ENCODE measurements at places on chromosomes 6 and 20.

DNA sequence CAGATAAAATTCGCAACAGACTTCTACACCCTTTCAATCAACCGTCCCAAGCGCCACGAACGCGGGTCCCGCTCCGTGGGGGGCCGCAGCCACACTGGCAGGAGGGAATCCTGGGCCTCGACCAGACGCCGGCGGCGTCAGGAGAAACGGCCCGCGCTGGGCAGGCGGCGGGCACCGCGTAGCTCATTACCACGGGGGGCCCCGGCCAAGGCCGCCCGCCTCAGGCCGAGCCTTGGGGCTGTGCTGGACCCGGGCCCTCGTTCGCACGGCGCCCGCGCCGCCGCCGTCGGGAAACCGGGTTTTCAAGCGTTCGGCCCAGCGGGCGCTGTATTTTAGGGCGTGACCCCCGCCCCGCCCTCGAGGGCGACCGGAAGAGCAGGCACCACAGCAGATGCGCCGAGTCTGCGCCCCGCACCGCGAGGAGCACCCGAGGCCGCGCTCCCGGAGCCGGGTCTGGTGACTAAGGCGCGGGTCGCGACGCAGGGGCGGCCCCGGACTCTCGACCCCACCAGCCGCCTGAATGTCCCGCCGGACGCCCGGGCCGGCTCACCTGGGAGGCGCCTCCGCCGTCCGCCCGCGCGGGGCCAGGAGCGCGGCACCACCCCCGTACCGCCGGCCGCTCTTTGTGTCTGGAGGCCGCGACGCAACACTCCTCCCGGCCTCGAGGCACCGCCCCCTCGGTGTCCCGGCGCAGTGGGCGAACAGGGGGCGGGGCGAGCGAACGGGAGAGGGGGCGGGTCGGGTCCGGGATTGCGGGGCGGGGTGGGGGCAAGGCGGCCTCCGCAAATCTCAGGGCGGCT is at the start of gene NINL:
Gene NINL (minus strand): TSS at position 627 of the 800 bp plus-strand sequence. CDS start 58,944 bp downstream, outside the sequence.
- peak; percentile 39 for DNase-seq

- DNase-seq, result peak; percentile 22
Measured at GRCh38 chr6:34697904-34698559, 1.5 kb upstream of the ILRUN start.

GRCh38 chr6:80133020-80133419 is 26.5 kb downstream of the BCKDHB start:
- peak; percentile 11 for DNase-seq

DNA sequence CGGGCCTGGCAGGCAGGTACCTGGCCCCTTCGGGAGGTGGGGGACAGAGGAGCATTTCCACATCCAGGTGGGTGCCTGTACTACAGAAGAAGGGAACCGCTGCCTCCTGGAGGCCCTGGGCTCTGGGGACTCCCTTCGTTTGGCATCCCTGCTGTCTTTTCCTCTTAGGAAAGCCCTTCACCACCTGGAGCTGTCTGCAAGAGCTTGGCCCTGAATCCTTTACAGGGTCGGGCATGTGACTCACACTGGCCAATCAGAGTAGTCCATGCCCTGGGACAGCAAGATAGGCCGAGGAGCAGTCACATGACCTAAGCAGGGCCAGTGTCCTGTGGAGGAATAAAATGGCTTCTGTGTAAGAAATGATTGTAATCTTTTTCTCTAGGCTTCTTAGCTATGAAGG is 224.9 kb downstream of the ANKRD60 start:
- no peak for DNase-seq

DNA sequence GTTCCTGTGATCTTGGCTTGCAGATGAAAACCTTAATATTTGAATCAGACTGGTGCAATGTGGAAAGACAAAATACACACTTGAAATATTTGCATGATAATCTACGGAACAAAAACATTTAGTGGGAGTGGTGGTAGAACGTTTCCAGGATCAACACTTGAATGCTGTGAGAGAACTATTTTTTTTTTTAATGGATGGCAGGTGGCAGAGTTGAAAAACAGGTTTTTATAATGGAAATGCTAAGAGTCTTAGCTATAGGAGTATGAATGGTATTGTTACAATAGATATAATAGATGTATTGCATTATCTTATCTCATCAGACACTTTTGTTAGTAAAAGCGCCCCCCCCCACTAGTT is 49.2 kb downstream of the CDKAL1 start:
- no peak for DNase-seq

DNA sequence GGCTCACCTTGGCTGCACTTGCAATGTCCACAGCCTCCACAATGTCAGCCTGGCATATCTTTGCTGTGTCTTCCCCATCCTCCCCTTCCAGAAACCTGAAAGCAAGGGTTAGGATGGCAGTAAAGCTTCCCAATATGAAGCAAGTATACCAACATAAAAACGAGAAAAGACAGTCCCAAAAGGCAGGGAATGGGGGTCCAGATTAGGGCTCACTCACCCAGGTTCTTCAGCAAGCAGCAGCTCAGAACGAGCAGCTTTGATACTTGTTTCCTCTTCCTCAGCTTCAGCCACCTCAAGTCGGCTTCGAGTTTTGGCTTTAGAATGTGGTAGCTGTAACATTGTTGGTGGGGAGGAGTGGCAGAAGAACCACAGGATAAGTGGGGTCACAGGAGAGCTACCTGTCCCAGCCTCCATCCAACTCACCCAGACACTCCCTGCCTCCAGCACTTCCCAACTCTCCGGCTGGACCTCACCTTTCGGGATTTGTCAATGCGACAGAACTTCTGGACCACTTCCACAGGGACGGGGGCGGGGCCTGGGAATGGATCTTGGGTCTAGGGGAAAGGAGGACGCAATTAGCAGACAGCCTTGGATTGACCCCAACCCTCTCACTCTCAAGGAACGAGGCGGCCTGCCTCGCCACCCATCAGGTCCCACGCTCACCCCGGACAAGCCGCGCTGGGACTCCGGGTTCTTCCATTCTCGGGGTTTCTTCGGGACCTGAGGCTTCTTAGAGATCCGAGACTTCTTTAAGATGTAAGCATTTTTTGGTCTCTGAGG is 708 bp downstream of the WDR46 start:
- DNase-seq, result no peak

DNA sequence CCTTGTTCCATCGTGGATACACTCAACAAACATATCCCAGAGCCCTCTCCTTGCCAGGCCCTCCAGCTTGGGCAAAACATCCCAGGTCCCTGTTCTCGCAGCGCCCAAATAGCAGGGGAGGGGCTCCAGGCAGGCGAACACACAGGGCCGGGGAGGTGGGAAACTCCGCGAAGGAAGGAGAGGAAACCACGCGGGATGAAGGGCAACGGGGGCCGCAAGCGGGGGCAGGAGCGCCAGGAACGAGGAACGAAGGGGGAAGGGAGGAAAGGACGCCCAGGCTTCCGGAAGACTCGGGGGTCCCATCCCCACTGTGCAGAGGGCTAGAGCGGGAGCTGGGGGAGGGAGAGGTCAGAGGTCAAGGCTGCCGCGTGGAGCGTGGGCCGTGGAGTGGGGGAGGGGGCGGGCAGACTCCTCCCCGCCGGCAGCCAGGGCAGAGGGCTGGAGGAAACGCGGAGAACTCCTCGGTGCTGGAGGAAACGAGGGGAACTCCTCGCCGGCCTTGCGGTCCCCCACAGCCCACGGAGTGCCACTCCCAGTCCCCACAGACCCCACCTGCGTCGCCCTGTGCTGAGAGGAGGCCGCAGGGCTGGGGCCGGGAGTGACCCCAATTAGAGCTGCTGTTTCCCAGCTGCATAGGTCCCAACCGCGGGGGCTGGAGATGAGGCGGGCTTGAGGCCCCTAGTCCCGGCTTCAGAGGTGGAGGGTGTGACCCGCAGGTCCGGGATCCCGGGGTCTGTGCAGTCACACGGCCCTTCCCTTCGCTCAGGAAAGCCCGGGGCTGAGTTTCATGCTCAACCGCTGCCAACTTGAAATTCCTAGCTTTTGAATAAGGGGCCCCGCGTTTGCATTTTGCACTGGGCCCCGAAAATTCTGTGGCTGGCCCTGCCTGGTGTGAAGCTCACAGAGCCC is 1.2 kb upstream of the RBM38 start:
- peak; percentile 62 for DNase-seq

GRCh38 chr6:105941621-105942412 is 144.3 kb upstream of the PRDM1 start:
- peak; percentile 21 for DNase-seq

DNA sequence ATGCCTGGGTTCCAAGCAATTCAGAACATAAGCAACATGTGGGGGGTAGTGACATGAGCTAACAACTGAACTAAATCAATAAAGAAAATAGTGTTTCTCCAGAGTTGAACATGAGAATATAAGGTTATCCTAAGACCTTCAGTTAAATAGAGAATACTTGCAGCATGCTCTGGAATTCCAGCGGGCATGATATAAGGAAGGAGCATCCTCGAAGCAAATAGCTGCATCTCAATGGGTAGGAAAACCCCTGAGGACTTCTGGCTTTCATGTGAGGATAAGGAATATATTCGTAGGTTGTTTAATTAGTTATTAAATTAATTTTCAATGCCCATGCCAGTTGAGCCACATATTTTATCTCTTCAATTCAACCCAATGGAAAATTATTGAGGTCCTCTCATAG is 631.2 kb upstream of the EPHA7 start:
- DNase-seq, result no peak

DNA sequence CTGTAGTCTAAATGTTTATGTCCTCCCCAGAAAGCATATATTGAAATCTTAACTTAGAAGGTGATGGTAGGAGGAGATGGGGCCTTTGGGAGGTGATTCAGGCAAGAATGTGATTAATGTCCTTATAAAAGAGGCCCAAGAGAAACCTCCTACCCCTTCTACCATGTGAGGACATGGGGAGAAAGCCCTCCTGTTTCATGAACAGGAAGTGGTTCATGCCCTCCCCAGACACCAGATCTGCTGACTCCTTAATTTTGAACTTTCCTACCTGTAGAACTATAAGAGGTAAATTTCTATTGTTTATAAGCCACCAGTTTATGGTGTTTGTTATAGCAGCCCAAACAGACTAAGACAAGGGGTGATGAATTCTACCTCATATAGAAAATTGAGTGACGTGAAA is 8.7 kb upstream of the ECT2L start:
- no peak for DNase-seq

- no peak for DNase-seq
Measured at GRCh38 chr20:33945391-33946081, 48.2 kb upstream of the RALY start.

- no peak for DNase-seq
Measured at GRCh38 chr6:26613689-26614683, 17.2 kb downstream of the ABT1 start.

GRCh38 chr6:122713138-122713537 is 66.4 kb upstream of the FABP7 start:
- DNase-seq, result no peak

DNA sequence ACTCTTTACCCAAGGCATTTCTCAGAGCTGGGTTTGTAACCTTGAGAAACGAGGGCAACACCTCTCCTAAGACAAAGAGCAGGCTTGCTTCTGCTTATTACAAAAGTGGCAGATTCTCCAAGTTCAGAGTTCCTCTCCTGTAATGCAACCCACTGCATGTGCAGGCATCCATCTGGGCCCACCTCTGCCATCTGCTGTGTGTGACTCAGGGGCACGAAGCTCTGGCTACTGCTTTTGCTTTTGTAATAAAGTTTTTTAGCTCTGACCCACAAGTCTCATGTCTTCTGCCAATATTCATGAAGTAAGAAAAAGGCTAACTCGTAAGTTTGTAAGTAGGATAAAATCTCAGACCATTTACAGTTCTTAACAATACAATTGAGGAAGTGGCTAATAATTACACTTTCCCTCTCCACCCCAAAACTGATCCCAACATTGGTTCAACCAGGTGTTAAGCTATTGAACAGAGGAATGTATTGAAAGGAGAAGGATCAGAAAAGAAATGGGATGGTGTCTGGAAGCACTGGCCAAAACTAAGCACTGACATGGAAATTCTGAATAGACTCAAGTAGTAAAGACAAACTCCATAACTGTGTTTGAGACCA is 51.7 kb upstream of the SMLR1 start:
- DNase-seq, result no peak

- no peak for DNase-seq
Measured at GRCh38 chr6:72650081-72650745, 28.3 kb downstream of the KCNQ5 start.

- DNase-seq, result no peak
Measured at GRCh38 chr20:14030991-14031390, 35.7 kb downstream of the MACROD2 start.

DNA sequence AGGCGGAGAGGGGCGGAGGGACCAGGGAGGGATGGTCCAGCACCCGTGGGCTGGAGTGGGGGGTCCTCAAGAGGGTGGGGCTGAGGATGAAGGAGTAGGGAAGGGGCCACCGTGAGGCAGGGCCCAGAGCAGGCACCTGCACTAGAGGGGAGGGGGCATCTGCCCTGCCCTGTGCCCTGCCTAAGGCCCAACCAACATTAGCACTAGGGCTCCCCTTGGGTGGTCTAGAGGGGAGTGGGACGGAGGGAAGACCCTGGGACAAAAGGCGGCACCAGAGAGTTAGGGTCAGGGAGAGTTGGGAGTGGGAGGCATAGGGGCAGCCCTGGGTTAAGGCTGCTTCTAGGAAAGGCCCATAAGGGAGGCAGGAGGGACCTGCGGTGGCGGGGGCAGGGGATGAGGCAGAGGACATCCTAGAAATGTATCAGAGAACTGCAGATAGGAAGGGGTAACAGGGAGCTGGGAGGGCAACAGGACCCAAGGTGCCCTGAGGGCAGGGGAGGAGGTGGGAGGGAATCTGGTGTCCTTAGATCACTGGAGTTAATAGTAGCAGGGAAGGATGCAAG is 24.5 kb downstream of the HLA-F start:
- no peak for DNase-seq

GRCh38 chr6:90490030-90490716 is 96.7 kb downstream of the MAP3K7 start:
- DNase-seq, result no peak

DNA sequence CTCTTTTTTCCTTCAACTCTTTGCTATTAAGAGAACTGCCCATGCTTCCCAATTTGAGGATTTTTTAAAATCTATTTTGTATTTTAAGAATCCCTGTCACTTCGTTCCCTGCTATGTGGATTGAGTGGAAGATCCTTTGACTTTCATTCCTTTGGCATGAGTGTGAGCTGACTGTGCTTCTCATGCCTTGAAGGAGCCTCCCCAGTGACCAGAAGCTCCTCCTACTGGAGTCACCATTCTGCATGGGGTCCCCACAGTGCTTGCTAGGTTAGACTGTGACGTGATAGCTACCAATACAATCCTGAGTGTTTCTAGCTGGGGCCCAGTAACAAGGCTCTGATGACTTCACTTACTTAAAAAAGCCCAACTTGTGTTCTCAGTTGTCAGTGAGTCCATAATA is 104.4 kb upstream of the LAMP5 start:
- DNase-seq, result no peak

DNA sequence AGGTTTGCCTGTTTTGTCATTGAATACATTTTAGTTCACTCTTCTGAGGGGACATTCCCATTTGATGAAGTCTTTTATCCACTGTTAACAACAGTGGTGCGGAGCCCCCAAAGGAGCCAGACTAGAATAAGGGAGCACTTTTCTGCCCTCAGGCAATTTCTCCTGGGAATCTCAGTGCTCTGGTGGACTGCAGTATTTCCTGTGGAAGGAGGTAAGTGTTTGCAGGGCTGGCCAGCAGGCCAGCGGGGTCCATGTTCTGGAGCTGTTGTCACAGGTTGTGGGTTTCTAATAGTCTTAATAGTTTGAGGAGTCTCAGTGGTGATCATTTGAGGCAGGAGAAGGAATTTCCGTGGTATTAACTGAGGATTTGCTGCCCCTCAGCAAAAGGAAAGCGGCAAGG is 83.5 kb downstream of the ASXL1 start:
- DNase-seq, result no peak
